ENCODE measurements at places on chromosomes 16 and 17.

GRCh38 chr16:19657831-19658230, 60.2 kb downstream of the KNOP1 start:
- H3K27ac ChIP-seq = no peak overlapping the region
- H3K4me1 ChIP-seq = no peaks in the 10 kb centered on the region
- no peak for ATAC-seq
- no peak overlapping the region for H3K4me3 ChIP-seq
- H3K27me3 ChIP-seq = no peaks in the 10 kb centered on the region
- H3K36me3 ChIP-seq = peaks cover 89% of the 10 kb centered on the region

GRCh38 chr16:57004387-57005250, 15.3 kb downstream of the NLRC5 start:
- peak overlapping the region; percentile 85 for H3K4me3 ChIP-seq
- peaks cover 88% of the 10 kb centered on the region for H3K4me1 ChIP-seq
- no peaks in the 10 kb centered on the region for H3K27me3 ChIP-seq

DNA sequence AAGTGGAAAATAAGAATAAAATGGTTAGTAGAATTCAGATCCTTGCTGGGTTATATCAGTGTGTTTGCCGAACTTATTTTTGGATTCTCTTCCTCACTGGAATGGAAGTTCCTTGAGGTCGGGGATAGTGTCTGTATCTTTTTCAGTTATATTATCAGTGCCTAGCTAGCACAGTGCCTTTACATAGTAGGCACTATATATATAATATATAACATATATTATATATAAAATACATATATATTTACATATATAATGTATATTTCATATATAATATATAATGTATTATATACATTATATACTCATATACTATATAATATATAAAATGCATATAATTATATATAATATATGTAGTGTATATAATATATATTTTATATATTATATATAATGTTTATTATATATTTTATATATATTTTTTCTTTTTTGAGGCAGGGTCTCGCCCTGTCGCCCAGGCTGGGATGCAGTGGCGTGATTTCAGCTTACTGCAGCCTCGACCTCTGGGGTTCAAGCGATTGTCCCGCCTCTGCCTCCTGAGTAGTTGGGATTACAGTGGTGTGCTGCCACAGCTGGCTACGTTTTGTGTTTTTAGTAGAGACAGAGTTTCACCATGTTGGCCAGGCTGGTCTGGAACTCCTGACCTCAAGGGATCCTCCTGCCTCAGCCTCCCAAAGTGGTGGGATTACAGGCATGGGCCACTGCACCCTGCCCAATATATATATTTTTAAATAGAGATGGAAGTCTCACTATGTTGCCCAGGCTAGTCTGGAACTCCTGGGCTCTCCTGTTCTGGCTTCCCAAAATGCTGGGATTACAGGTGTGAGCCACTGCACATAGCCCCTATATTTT, 3.2 kb downstream of the NFATC3 start:
- H3K4me3 ChIP-seq = peak overlapping the region; percentile 57
- no peak for ATAC-seq
- peaks cover 65% of the 10 kb centered on the region for H3K4me1 ChIP-seq
- H3K27me3 ChIP-seq = no peaks in the 10 kb centered on the region

- peaks cover 4% of the 10 kb centered on the region for H3K27me3 ChIP-seq
- no peaks in the 10 kb centered on the region for H3K36me3 ChIP-seq
- no peaks in the 10 kb centered on the region for H3K4me1 ChIP-seq
- H3K27ac ChIP-seq = no peak overlapping the region
Observed at GRCh38 chr17:62688398-62689160, 61.1 kb downstream of the MRC2 start.

GRCh38 chr16:10876799-10877341, at the start of gene CIITA:
CIITA (plus strand) TSS chr16:10877202; CDS start chr16:10877331, 129 bp downstream.
- H3K4me1 ChIP-seq = peaks cover 63% of the 10 kb centered on the region
- peak within 1 kb of the TSS; percentile 91 for H3K4me3 ChIP-seq
- no peaks in the 10 kb centered on the region for H3K27me3 ChIP-seq
- peak within 1 kb of the TSS; percentile 86 for H3K27ac ChIP-seq
- peak; percentile 85 for ATAC-seq

DNA sequence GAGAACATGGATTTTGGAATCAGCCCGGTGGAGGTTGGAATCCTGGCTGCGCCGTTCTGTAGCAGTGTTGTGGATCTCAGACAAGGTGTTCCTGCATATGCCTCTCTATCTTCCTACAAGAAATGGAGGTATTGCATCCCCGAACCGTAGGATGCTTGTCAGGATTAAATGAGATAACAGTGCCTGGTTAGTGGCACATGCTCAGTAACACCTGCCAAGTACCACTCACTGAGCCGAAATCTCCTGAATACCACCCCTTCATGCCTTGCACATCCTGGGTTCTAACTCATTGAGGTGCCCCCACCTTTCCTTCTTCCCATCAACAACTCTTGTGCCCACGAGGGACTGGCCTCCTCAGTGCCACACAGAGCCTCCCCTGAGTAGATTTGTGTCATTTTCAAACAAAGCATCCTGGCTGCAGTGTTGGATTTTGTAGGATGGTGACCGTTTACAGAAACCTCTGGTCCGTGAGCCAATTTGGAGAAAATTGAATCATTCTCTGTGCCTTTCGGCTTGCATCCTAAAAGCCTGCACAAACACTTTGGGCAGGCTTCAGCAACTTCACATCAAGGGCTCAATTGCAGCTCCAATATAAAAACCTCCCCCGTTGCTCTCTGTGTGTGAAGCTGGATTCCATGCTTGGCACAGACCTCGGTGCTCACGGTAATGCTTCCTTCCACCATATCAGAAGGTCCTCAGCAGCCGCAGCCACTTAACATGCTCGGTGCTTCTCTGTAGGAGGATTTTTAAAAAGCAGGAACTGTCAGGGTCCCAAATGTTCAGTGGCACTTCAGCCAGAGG, 84.2 kb downstream of the WWOX start:
- no peaks in the 10 kb centered on the region for H3K27me3 ChIP-seq
- ATAC-seq = no peak
- H3K4me1 ChIP-seq = peaks cover 6% of the 10 kb centered on the region
- no peak overlapping the region for H3K4me3 ChIP-seq
- peaks cover 6% of the 10 kb centered on the region for H3K36me3 ChIP-seq

DNA sequence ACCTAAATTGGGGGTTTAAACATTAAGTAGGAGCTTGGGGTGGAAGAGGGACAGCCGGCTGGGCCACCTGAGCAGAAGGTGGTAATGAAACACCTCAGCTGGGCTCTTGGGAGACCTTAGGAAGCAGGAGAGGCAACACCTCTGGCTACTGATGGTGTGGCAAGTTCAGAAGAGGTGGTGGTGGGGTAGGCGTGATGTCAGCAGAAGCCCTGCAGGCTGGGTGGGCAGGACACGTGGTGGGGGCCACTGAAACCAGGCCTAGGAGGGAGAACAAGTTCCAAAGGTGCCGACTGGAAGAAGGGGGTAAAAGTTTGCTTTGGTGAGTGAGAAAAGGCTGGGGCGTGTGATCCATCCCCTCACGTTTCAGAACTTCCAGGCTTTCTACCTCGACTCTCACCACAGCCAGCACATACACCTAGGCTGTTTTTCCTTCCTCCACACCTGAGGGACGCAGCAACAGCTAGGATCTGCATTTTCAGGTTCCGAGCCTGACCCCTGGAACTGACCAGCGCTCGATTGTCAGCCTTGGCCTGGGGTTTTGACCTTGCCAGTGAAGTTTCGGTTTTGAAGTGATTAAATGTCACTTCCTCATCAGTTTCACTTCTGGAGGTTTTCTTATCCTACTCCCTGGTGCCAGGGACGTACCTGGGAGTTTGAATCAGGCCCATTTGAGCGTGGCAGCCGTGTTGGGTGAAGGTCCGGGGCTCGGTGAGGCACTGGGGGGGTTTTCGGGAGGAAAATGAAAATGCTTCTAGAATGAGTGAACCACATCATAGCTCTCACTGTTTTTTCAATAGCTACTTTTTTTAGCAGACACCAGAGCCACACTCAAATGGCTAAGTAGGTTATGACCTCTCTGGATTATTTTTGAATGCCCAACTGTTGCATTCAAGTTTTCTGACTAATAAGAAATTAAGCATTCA, 10.0 kb downstream of the SNN start:
- H3K27me3 ChIP-seq = no peaks in the 10 kb centered on the region
- H3K4me3 ChIP-seq = peak overlapping the region; percentile 60
- H3K4me1 ChIP-seq = peaks cover 98% of the 10 kb centered on the region
- H3K36me3 ChIP-seq = peaks cover 48% of the 10 kb centered on the region

- no peaks in the 10 kb centered on the region for H3K27me3 ChIP-seq
- no peaks in the 10 kb centered on the region for H3K36me3 ChIP-seq
- no peak overlapping the region for H3K4me3 ChIP-seq
- no peaks in the 10 kb centered on the region for H3K4me1 ChIP-seq
- no peak overlapping the region for H3K27ac ChIP-seq
Observed at GRCh38 chr17:13107676-13108235, 89.9 kb upstream of the ELAC2 start.

GRCh38 chr16:85419503-85420408, 193.4 kb upstream of the GSE1 start:
- H3K36me3 ChIP-seq = no peaks in the 10 kb centered on the region
- no peak for ATAC-seq
- peaks cover 6% of the 10 kb centered on the region for H3K4me1 ChIP-seq
- H3K4me3 ChIP-seq = no peak overlapping the region
- H3K27ac ChIP-seq = no peak overlapping the region

GRCh38 chr17:66414561-66415175, 112.3 kb downstream of the PRKCA start:
- H3K27ac ChIP-seq = no peak overlapping the region
- H3K4me1 ChIP-seq = no peaks in the 10 kb centered on the region
- no peak for ATAC-seq
- no peaks in the 10 kb centered on the region for H3K36me3 ChIP-seq
- H3K4me3 ChIP-seq = no peak overlapping the region

- H3K36me3 ChIP-seq = no peaks in the 10 kb centered on the region
- H3K4me3 ChIP-seq = no peak overlapping the region
- no peak for ATAC-seq
- peaks cover 21% of the 10 kb centered on the region for H3K4me1 ChIP-seq
- peaks cover 8% of the 10 kb centered on the region for H3K27me3 ChIP-seq
Observed at GRCh38 chr17:27384726-27385125, 71.5 kb upstream of the KSR1 start.

DNA sequence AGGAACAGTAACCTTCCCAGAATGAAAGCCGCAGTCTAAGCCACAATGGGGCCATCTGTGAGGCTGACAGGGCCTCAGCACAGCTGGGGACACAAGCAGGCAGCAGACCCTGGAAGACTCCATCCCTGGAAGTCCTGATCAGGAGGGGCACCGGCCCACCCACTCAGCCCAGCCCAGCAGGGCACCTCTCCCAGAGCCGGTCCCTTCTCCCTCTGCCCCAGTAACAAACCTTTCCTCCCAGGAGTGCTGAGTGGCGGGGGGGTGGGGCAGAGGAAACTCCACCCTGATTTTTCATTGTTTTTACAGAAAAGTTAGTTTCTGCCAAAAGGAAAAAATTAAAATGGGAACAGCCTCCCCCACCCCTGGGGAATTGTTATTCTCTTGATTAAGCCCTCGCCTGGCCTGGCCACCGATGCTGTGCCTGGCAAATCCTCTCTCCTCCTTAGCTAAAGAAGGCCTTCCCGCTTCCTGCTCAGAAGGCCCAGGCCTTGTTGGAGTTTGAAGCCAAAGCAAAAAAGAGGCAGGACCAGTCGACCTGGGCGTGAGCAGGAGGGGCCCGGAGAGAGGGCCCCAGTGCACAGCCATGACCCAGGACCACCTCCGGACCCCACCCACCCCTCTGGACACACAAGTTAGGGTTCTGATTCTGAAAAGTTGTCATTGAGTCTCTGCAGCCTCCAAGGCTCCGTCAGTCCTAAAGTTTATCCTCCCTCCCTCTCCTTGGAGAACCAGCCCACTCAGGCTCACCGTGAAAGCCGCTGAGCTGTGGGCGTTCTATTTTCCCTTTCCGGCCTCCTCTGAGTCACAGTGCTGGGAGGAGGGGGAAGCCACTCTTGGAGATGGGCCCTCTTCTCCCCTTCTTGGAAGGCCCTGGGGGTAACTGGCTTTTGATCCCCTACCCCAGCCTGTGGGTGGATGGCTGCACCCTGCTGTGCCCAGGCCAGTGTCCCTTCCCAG, 128.4 kb upstream of the TNRC6C start:
- peaks cover 19% of the 10 kb centered on the region for H3K4me1 ChIP-seq
- no peak for ATAC-seq
- no peak overlapping the region for H3K27ac ChIP-seq
- H3K27me3 ChIP-seq = peaks cover 48% of the 10 kb centered on the region
- H3K36me3 ChIP-seq = no peaks in the 10 kb centered on the region

DNA sequence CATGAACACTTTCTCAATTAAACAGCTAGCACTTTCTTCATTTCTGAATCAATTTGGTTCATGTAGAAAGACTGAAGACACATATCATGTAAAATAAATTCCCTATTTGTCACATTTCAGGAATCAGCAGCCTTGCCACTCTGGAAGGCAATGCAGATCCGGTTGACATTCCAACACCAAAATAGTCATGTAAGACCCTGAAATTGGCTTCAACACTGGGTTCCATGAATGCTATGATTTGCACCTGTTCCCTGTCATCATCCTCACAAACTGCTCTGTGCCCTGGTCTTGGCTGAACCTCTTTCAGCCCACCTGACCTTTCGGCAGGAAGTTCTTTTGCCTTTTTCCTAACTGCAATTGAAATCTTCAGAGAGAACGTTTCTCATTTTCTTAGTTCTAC, 156.9 kb downstream of the CDH8 start:
- H3K4me1 ChIP-seq = no peaks in the 10 kb centered on the region
- H3K36me3 ChIP-seq = no peaks in the 10 kb centered on the region
- H3K27ac ChIP-seq = no peak overlapping the region

DNA sequence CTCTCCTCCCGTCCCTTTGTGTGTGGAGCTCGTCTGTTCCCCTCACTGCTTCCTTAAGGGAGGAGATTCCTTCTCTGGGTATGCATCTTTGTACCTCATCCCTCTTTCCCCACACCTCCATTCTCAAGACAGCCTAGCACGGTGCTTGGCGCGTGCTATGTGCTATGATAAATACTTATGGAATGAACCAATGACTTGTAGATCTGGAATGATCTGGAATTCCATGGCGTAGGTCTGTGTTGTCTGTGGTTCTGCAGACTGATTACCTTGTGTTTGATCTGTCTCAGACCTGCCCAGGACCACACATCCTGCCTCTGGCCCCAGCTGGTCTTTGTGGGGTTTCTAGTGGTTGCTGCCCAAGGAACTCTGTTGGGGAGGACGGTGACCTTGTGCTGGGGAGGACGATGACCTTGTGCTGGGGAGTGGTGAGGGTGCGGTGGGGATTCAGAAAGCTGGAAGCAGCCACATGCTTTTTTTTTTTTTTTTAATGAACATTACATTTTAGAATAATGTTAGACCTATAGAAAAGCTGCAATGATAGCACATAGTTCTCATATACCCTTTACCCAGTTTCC, 33.5 kb upstream of the ETV4 start:
- H3K27me3 ChIP-seq = peaks cover 5% of the 10 kb centered on the region
- ATAC-seq = no peak
- H3K4me1 ChIP-seq = peaks cover 24% of the 10 kb centered on the region
- no peaks in the 10 kb centered on the region for H3K36me3 ChIP-seq
- H3K4me3 ChIP-seq = no peak overlapping the region

GRCh38 chr16:61681124-61681523, 355.1 kb downstream of the CDH8 start:
- H3K4me3 ChIP-seq = no peak overlapping the region
- H3K4me1 ChIP-seq = no peaks in the 10 kb centered on the region
- ATAC-seq = no peak
- H3K36me3 ChIP-seq = no peaks in the 10 kb centered on the region

All from stimulated activated memory B cell treated with anti-CD40 and anti-IgM and Interleukin-4, amounts not matched to agents 10 μg/mL and 1 μg/mL and 100 μg/mL, for 72 hours (primary cell).